ENCODE measurements at places on chromosomes 1 and 21.

- DNase-seq = no peak
Observed at GRCh38 chr1:226708967-226709396, 30.1 kb downstream of the ITPKB start.

DNA sequence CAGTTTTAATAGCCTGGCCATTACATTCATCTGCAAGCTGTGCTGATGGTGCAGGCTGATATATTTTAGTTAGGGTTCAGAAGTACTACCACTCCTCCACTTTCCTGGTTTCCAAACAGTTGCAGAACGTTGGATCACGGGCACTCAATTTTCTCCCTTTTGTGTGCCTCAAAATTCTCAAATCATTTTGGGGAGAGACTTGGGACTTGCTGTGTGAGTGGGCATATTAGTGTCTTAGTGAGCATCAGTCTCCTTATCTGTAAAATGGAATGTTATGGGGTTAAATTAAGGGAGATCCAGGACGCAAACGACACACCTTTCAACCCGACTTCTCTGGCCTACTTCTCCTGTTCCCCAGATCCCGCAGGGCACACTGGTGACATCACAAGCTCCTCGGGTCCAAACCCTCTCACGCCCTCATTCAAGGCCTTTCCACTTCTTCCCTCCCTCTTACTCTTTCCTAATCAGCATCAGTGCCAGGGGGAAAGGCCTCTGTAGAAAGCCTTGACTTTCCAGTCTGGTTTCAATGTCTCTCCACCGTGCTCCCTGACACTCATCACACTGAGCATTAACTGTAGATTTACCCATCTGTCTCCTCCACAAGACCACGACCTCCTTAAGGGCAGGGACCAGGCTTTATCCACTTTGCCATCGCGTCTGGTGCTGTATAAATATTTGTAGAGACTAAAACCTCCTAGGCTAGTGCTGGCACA, 1.2 kb downstream of the PIGP start:
- DNase-seq = no peak

GRCh38 chr1:202274611-202275010, 67.1 kb downstream of the UBE2T start:
- DNase-seq = peak; percentile 36

- no peak for DNase-seq
Observed at GRCh38 chr21:36524477-36524876, 44.6 kb upstream of the CLDN14 start.

- DNase-seq = no peak
Observed at GRCh38 chr1:171805395-171806115, 24.1 kb downstream of the METTL13 start.

GRCh38 chr1:65894738-65895605, 102.3 kb downstream of the PDE4B start:
- DNase-seq = no peak

- no peak for DNase-seq
Observed at GRCh38 chr21:46431448-46431847, 27.2 kb upstream of the DIP2A start.

GRCh38 chr1:22877112-22877915, 95.4 kb downstream of the LACTBL1 start:
- no peak for DNase-seq

DNA sequence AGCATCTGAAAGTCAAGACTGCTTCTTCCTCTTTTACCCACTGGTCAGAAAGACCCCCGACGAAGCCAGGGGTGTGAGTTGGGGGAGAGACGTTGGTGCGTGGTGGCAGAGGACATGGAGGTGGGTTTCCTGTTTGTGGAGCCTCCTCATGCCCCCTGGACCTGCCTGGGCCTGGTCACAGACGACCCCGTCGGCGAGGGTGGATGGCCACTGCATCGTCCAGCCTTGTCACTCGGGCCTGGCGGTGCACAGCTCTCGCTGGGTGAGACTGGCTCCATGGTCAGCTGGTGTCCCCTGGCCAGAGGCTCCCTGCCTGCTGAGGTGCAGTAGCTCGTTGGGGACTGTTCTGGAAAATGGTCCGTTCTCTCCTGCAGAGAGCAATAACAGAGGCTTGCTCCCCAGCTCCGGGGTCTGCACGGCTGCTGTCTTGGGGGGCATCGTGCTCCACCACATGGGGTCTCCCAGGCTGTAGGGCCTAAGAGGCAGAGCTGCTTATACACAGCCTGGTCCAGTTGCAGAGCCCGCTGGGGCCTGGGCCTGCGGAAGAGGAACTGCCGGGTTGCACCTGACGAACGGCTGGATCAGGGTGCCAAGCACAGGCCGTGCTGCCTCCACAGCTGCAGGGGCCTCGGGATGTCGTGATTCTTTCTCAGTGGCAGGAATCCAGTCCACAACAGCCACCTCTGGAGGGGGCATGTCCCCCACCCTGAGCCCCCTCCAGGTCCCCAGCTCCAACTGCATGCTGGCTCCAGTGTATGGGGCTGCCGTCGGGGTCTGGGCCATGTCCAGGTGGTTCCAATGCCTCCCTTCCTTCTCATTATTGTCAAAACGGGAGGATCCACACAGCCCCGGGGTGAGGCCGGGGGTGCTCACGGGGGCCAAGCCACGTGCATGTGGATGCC, 18.0 kb upstream of the ACTRT2 start:
- DNase-seq = no peak

- no peak for DNase-seq
Observed at GRCh38 chr1:56814205-56814604, 5.0 kb downstream of the FYB2 start.

- no peak for DNase-seq
Observed at GRCh38 chr21:35940074-35940927, 120.0 kb downstream of the SETD4 start.

DNA sequence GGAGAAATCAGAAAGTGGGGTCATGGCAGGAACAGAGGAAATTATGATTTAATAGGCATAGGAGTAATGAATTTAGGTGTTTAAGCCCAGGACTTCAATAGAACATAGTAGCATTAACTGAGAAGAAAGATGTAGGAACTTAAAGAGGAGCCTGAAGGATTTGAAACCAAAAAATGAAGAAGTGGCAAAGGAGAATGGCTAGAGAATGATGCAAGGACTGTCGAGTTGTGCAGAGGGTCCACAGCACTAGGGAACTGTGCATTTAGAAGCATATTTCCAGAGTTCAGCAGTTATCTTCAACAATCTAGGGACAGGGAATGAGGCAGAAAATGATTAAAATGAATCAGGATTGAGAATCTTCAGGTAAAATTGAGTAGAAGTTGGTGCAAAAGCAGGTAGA, 328.1 kb upstream of the LYPLAL1 start:
- DNase-seq = no peak

GRCh38 chr1:114290341-114290740, 136.7 kb upstream of the SYT6 start:
- no peak for DNase-seq

- DNase-seq = no peak
Observed at GRCh38 chr1:59204001-59204400, 92.9 kb upstream of the FGGY start.

DNA sequence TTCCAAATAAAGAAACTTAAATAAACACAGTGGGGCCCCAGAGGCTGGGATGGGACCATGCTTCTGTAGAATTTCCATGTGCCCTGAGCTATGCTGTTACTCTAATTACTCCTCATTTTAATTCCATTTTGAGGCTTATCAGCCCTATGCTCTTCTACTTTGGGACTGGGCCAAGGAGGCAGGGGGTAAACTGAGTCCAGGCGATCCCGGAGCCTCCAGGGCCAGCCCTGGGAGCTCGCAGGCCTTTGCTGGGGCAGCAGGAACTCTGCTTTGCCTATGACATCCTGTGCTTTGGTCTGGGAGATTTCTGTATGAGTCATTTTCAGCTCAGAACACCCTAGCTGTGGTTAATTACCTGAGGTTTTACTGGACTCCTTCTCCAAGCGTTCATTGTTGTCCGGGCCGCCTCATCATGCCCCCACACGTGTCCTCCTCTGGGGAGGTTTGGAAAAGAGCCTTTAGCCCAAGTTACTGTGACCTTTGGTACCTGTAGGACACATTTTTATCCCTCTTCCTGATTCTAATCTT, 95.7 kb downstream of the RHOU start:
- DNase-seq = no peak

- DNase-seq = no peak
Observed at GRCh38 chr1:238485912-238486209, 595.1 kb upstream of the ZP4 start.

- DNase-seq = no peak
Observed at GRCh38 chr1:33225586-33225985, 30.7 kb upstream of the ZNF362 start.

- DNase-seq = no peak
Observed at GRCh38 chr1:241899210-241899609, 51.2 kb downstream of the EXO1 start.

DNA sequence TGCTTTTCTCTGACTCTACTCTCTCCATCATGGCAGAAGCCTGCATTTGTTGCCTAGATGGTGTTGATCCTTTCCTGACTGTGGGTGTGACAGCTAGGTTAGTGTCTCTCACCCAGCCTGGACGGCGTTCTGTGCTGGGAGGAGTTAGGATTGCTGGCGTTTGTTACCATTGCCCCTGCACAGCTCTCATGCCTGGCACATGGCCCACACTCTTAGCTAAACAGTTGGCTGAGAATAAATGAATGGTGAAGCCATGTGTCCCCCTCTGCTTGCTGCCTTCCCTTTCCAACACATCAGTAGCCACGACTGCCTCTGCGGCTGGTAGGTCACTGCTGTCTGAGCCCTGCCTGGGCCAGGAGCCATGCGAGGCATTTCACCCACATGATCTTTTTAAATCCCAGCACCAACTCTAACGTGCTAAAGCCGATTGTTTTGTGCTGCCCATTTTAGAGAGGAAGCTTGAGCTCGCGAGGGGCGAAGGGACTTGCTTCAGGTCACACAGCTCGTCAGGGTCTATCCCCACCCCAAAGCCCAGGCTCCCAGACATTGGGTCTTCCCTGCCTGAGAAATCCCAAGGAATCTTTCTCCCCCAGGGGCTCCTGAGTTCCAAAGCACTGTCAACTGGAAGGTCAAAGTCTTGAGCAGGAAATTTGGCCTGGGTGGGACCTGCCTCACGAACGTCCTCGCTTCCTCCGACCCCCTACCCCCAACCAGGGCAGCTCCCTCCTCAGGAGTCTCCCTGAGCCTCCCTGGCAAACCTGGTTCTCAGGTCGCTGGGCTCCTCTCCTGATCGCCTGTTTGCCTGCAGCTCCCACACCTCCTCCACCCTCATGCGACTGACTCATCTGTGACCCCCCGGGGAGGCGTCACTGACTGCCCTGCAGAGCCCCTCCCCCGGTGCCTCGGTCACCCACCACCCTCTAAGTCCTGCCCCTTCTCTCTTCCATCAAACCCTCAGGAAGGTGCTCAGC, 271.7 kb upstream of the C1orf174 start:
- no peak for DNase-seq

DNA sequence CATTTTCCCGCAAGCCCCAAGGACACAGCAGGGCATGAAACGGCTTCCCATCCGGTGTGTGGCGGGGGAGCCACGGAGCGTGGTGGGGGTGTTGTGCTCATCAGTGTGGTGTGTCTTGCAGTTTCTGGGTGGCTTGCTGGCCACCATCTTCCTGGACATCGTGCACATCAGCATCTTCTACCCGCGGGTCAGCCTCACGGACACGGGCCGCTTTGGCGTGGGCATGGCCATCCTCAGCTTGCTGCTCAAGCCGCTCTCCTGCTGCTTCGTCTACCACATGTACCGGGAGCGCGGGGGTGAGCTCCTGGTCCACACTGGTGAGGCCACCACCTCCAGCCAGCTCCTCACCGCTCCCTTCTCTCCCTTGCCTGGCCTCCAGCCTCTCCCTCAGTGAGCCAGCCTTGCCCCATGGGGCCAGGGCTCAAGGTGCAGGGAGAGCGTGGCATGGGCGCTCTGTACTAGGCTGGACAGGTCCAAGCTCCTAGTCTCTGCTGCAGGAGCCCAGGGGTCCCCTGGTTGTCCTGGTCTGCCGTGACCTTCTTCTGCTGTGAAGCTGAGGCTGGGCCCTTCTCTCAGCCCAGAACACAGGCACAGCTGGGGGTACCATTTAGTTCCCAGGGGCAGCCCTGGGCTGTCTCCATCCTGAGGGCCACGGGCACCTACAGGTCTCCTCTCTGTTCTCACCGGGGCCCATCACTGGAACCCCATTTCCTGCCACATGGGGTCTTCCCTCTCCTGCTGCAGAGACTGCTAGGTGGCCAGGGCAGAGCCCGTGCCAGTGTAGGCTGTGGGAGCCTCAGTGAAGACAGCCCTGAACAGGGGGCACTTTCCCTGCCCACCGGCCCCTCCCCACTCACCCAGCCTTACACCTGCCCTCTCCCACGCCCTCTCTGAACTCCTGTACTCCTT, 12.6 kb downstream of the AGTRAP start:
- DNase-seq = no peak

- DNase-seq = peak; percentile 43
Observed at GRCh38 chr1:9767964-9768668, 55.6 kb downstream of the CLSTN1 start.

DNA sequence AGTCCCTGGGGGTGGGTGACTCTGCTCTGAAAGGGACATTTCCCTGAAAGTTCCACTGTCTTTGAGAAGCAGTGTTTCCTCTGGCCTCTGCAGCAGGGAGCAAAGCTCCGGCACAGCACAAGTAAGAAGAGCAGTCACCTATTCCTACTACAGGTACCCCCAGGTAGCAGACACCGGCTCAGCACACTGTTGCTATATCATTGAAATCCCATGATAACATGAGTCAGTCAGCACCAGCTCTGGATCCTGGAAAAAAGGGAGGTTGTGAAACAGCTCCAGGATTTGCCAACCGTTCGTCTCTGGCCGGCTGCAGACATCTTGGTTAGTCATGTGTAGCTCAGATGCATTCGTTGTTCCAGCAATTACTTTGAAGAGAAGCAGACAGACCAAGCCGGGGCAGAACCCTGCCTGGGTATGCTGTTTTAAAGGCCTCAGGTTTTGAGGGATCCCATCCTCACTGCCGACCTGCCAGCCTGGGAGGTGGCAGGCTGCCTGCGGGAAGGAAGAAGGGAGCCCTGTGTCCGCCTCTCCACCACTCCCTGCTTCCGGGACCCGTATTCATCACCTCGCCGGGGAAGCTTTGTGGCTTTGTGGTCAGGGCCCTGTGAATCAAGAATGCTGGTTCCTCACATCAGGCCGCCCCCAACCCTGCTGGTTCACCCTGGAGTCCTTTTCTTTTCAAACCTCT, 139.2 kb downstream of the CLIC6 start:
- peak; percentile 58 for DNase-seq

- peak; percentile 39 for DNase-seq
Observed at GRCh38 chr21:36859744-36860501, 106.5 kb downstream of the HLCS start.

- DNase-seq = no peak
Observed at GRCh38 chr1:160309185-160309557, 24.2 kb upstream of the PEX19 start.

All from activated CD4-positive, CD25-positive, alpha-beta regulatory T cell treated with anti-CD3 and anti-CD28 coated beads, Interleukin-2, amount 50 U/mL, for 72 hours (primary cell).